ENCODE measurements at places on chromosomes 2 and 18. TPM values are rescaled to one million over a fixed set of nuclear protein-coding genes. Genes with fewer than 3 reads are reported as not detected.

The CYB5A gene
- 48.4 TPM for total RNA-seq

The GALNT13 gene
- 0.75 TPM for total RNA-seq

The TMEM178A gene
- total RNA-seq = 0.06 TPM

The PLEKHH2 gene
- total RNA-seq = 2.8 TPM

The SERPINB12 gene
- 0.29 TPM for total RNA-seq
